ENCODE measurements at places on chromosomes 3 and 15.

GRCh38 chr15:58999694-59000093 is 12.2 kb downstream of the RNF111 start:
- DNase-seq: no peak

GRCh38 chr15:34753236-34753894 is 1.4 kb downstream of the GJD2 start:
- no peak for DNase-seq

- DNase-seq: no peak
Measured at GRCh38 chr15:57505056-57505715, 86.5 kb upstream of the MYZAP start.

GRCh38 chr3:73192036-73192738 is 130.7 kb downstream of the EBLN2 start:
- DNase-seq: no peak

DNA sequence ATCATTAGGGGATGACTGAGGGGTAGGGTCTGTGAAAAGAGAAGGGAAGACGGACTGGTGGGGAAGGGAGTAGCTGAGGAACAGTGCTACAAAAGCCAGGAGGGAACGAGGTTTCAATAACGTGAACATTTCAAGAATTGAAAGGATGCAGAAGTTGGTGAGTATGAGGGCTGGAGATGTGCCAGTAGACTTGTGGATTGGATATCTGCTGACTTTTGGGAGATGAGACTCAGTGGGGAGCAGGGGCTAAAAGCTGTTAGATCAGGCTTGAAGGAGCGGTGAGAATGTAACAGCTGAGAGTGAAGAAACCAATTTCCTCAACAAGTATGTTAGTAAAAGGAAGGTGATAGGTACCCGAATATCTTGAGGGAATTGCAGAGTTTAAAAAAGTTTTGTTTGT is 65.2 kb downstream of the GTPBP8 start:
- no peak for DNase-seq

GRCh38 chr3:142817897-142818296 is 71.0 kb downstream of the PCOLCE2 start:
- DNase-seq: no peak

DNA sequence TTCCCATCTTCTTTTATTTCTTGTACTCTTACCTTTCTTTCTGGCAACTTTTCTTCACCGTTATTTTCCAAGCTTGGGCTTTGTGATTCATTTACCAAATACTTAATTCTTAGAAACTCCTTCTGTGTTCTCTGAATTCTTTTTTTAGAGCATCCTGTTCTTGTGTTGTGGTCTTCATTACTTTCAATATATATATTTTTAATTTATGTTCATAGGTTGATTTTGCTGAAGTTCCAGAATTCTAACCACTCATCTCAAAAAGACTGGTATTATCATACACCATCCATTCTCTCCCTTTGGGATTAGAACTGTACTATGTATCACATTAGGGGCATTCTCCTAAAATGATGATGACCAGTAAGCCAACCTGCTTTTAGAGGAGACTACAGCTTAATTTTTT is 362.3 kb upstream of the CBLB start:
- no peak for DNase-seq

GRCh38 chr3:50127251-50127691 is 27.9 kb upstream of the SEMA3F start:
- no peak for DNase-seq

DNA sequence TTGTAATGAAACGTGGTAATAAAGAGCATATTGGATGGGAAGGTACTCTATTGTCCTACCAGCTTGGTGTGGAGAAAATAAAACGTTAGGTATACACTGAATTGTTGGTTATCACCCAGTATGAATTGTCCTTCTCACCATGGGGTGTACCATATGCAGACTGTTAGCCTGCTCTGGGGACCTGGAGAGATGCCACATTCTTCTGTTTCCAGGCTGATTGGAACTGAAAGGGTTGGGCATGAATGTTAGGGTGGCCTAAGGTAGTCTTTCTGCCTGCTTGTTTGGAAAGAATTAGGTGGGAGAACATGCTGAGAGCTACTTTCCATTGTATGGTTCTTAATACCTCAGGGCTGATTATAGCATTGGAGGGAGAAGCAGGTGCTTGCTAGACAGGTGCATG is 340.6 kb downstream of the PTPRG start:
- no peak for DNase-seq

DNA sequence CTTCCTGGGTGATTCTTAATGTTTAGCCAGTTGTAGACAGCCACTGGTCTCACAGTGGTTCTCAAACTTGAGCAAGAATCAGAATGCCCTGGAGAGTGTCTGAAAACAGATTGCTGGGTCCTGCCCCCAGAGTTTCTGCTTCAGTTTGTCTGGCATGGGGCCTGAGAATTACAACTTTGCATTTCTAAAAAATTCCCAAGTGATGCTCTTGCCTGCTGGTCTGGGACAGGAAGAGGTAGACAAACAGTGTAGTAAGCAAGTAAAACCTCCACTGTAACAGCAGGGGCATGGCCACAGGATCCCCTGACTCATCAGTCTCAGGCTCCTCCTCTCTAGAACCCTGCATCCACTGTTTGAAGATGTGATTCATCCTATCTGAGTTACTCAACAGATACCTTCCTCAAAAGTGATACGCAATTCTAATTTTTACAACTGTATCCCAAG is 36.5 kb downstream of the DZIP1L start:
- no peak for DNase-seq

DNA sequence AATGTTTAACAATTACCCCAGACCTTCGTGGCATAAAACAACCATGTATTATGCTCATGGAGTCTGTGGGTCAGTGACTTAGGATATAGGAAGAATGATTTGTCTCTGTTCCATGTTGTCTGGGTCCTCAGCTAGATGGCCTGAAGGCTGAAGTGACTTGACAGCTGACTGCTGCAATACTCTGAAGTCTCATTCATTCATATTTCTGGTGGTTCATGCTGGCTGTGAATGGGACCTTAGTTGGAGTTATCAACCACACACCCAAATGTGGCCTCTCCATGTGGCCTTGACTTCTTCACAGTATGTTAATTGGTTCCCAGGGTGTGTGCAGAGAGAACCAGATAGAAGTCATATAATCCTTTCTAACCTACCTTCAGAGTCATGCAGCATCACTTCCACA is 145.1 kb upstream of the BFSP2 start:
- no peak for DNase-seq

- DNase-seq: no peak
Measured at GRCh38 chr15:65655457-65655856, 33.7 kb downstream of the SLC24A1 start.

DNA sequence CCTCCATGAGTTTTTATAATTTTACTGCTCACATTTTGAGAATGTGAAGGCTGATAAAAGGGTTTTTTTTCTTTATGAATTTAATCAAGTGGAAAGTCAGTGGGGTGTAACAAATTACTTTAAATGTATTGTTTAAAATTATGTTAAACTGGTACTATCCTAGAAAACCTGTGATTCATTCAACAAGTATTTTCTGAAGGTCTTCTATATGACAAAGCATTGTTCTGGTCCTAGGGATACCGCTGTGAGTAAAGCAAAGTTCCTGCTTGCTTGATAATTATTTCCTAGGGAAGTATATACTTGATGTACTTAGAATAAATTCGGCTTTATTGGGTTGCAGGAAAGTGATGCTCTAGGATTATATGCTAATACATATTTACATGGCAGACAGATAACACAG is 152.8 kb upstream of the GOLGA6L4 start:
- no peak for DNase-seq

- DNase-seq: no peak
Measured at GRCh38 chr3:129897026-129897425, 3.5 kb upstream of the TMCC1 start.

DNA sequence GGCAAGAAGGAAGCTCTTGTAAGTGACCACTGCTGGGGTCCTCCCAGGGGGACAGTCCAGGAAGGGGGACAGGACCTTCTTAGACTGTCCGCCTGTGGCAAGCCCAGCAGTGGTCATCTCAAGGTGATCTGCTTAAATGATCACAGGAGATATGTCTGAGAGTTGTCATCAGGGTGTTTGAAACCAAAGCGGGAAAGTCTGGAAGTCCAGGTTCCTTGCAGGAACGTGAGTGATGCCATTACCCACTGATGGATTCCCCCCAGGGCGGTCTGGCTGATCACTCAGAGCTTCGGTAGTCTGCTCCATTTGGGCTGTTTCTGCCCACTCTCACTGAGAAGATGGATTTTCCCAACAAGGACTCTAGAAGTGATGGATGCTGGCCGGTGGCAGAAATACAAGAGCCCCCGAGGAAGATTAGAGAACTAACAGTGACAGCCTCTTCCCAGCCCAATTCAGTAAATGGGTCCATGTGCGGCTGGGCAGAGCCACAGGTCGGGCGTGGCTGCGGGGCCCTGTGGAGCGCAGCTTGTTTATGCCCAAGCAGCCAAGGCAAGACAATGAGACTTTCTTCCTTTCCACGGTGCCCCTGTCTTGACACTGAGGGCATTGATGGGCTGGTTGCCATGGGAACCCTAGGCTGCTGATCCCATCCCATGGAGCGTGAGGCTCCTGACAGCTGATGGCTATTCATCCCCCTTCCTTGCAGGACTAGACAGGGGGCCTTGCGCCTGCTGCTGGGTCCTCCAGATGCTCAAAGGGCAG is 9.5 kb downstream of the PCSK6 start:
- no peak for DNase-seq

DNA sequence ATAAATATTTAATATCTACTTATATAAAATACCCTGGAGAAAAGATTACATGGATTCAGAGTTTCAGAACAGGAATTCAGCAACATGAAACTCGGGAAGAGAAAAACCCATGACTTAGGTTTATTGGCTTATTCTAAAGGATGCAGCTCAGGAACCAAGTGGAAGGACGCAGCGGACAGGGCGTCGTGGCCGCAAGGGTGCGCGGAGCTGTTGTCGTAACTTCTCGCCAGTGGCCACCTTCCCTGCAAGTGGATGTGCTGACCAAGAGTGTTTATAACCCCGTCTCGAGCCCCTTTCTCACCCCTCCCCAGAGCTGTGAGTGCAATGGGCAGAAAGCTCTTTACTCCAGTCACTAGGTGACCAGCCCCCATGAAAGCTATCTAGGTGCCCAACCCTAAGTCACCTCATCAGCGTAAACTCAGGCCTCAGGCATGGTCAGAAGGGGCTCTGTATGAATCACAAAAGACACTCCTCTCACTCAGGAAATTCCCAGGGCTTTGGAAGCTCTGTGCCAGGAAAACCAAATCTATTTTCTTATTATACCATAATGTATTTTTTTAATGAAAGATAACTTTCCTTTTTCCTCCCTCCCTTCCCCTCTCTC is 77.3 kb downstream of the CHRNA7 start:
- no peak for DNase-seq

DNA sequence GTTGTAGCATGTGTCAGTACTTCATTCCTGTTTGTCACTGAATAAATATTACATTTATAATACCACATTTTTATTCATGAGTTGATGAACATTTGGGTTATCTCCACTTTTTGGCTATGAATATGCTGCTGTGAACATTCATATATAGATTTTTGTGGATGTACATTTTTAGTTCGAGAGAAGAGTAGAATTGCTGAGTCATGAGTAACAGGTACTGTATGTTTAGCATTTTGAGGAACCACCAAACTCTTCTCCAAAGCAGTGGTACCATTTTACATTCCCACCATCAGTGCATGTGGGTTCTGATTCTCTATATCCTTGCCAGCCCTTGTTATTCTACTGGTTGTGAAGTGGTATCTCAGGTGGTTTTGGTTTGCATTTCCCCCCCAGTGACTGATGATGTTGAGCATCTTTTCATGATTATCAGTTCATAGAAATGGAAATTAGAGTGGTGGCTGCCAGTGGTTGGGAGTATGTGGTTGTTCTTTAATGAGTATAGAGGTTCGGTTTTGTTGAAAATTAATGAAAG is 59.6 kb downstream of the CCDC66 start:
- DNase-seq: no peak

DNA sequence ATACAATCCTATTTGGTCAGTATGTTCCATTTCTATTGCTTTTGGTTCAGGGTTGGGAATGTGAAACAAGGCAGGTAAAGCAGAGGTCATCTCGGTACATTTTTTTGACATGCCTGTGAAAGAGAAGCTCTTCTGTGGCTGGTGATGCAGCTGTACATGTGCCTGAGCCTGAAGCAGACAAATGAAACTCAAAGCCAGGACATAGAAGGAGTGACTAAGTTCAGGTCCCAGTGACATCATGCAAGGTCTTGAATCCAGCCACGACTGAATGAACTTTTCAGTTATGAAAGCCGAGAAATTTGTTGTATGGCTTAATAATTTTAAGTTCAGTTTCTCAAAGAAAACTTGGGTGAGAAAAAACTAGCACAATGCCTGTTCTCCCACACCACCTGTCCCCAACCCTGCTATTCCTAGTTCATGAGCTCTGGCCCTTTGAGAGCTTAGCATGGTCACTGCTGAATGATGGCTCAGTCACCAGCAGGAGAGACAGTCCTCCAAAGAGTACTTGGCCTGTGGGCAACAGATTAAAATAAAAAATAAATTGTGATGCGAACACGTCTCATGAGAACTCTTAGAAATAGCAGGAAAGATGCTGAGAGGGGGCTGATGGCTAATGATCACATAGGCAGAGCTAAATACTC is 600.2 kb upstream of the GRM7 start:
- no peak for DNase-seq

DNA sequence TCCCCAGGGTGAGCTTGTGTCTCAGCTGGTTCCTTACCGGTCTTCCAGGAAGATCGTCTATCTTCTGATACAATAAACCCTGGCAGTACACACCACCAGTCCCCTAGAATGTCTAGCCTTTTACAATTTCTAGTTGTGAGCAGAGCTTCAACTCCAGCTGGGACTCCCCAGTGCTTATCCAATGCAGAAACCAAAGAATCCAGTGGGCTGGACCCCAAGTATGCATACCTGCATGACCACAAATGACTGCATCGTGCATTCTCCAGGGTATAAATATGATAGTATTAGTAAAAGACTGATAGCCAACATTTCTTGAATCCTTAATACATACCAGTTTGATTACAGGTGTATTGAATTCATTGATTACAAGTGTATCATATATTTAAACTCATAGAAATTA is 176.0 kb downstream of the SATB1 start:
- DNase-seq: no peak

- DNase-seq: no peak
Measured at GRCh38 chr3:116005404-116005803, 382.1 kb downstream of the GAP43 start.

- no peak for DNase-seq
Measured at GRCh38 chr15:74464897-74465296, 3.9 kb upstream of the UBL7 start.

GRCh38 chr15:69480932-69481331 is 28.3 kb downstream of the RPLP1 start:
- DNase-seq: no peak

DNA sequence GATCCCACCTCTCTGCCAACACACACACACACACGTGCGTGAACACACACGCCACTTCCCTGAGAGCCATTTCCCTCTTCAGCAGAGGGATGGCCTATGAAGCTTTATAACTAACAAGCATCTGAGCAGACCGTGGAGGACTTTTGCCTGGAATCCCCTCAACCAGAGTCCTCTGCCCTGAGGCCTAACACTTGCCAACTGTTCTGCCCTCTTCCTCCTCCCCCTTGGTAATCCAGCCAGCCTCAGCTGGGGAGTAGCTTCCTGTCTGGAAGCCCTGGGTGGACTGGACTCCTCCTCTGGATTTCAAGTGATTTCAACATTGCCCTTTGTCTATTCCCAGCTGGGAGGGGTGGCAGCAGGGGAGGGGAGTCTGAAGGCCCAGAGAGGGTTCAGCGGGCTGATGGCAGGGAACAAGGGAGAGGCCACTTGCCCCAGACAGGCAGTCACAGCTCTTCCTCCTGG is 68.4 kb upstream of the HACD2 start:
- DNase-seq: no peak

GRCh38 chr3:189322339-189322738 is 150.6 kb downstream of the TPRG1 start:
- DNase-seq: no peak

Measured in CD8-positive, alpha-beta memory T cell (primary cell).